LoVo (cell line): ENCODE measurements at places on chromosomes 2 and 18.

- DNase-seq, result peak; percentile 15
These were observed 453 bp upstream of the GRB14 start for GRCh38 chr2:164621764-164622105.

GRCh38 chr2:171293661-171294060 is 133.0 kb upstream of the TLK1 start:
- DNase-seq, result no peak

GRCh38 chr2:142291969-142292368 is 161.2 kb upstream of the LRP1B start:
- no peak for DNase-seq

GRCh38 chr2:47767497-47767844 is 15.5 kb upstream of the MSH6 start:
- DNase-seq, result no peak

GRCh38 chr2:176283291-176284068 is 14.2 kb downstream of the MTX2 start:
- no peak for DNase-seq

GRCh38 chr18:36680042-36680441 is 148.8 kb downstream of the TPGS2 start:
- no peak for DNase-seq

DNA sequence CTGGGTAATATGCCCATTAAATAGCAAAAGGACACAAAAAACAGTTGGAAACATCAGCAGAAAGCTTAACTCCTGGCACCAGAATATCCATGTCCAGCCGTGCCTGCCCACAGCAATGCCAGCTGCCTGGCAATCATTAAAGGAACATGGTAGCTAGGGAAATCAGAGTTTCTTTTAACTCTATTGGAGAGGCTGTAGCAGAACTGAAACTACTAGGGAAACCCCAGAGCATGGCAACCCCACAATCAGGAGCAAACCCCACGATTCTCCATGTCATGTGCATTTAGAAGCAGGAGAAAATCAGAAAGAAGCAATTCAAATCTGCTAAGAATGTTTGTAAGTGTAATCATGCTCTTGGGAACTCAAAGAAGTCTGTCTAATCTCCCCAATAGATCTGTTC is 409.0 kb upstream of the SMIM21 start:
- DNase-seq, result no peak

DNA sequence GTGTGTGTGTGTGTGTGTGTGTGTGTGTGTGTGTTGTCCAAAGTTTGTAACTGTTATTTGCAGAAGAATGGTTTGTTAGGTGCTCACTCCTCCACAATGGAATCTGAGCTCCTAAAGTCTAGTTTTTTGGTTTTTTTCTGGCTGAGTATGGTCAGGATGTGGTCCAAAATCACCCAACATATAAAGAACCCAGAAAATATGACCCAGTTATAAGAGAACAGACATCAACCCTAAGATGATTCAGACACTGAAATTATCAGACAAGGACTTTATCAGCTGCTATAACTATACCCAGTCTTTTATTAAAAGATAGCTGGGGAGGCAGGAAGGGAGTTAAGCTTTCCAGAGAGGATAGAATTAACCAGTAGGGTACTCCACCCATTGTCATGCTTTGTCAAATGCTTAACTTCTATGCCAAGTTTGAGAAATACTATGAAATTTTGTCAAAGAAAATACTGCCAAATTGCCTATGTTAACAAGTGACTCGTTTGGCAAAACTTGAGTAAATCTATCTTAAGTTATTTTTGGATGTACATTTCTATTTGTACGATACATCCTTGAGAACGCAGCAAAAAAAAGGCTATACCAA is 57.5 kb downstream of the TANK start:
- DNase-seq, result no peak

DNA sequence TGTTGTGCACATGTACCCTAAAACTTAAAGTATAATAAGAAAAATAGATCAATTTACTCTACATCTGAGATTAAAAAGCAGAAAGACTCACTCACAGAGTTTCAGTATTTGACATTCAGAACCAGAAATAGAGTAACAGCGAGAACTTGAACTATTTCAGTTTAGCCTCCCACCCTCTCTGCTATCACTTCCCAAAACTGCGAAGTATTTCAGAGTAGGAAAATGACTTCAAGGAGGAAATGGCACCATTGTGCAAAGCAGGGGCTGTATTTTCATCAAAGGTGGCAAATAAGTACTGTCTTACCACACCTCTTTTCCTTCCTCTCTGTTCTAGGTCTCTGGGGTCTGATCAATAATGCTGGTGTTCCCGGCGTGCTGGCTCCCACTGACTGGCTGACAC is 13.6 kb downstream of the DHRS9 start:
- no peak for DNase-seq

DNA sequence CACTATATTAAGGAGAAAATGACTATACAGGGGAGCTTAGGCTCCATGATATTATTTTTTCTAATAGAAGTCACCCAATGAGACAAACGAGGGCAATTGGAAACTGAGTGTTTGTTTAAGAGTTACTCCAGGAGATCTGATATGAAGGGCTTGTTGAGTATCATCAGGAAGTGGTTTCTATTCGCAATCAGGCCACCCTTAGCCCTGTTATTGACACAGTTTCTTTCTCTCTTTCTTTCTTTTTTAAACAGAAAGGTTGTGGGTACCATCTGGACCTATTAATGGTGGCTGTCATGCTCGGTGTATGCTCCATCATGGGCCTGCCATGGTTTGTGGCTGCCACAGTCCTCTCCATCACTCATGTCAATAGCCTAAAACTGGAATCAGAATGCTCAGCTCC is 117.3 kb downstream of the DPP4 start:
- DNase-seq, result no peak

GRCh38 chr2:98528349-98528748 is 80.0 kb downstream of the COA5 start:
- no peak for DNase-seq

GRCh38 chr2:200172521-200172920 is 134.0 kb upstream of the SPATS2L start:
- DNase-seq, result no peak

GRCh38 chr2:182186132-182186735 is 200.6 kb downstream of the PPP1R1C start:
- DNase-seq, result peak; percentile 53

- DNase-seq, result no peak
These were observed 293.4 kb upstream of the MEX3C start for GRCh38 chr18:51490860-51491259.

GRCh38 chr2:190882411-190882766 is 1.8 kb downstream of the GLS start:
- no peak for DNase-seq

GRCh38 chr18:32707147-32707546 is 65.7 kb downstream of the KLHL14 start:
- DNase-seq, result no peak

GRCh38 chr2:239402666-239403065 is 1.8 kb upstream of the HDAC4 start:
- no peak for DNase-seq

GRCh38 chr2:99487906-99488305 is 1.9 kb downstream of the REV1 start:
- no peak for DNase-seq

- DNase-seq, result no peak
These were observed 54.2 kb downstream of the HK2 start for GRCh38 chr2:74887960-74888700.

GRCh38 chr2:54083021-54083420 is 32.4 kb upstream of the ACYP2 start:
- no peak for DNase-seq

DNA sequence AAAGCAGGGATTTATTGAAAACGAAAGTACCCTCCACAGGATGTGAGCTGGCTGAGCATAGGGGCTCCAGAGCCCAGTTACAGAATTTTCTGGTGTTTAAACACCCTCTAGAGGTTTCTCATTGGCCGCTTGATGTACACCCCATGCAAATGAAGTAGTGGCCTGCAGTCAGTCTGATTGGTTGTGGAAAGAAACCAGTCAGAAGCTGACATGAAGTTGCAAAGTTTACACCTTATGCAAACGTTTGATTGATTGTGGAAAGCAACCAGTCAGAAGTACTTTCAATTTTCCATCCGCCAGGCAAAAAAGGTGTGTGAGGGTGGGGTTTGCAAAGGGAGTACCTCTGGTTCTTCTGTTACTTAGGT is 62.3 kb downstream of the VWA3B start:
- peak; percentile 49 for DNase-seq

DNA sequence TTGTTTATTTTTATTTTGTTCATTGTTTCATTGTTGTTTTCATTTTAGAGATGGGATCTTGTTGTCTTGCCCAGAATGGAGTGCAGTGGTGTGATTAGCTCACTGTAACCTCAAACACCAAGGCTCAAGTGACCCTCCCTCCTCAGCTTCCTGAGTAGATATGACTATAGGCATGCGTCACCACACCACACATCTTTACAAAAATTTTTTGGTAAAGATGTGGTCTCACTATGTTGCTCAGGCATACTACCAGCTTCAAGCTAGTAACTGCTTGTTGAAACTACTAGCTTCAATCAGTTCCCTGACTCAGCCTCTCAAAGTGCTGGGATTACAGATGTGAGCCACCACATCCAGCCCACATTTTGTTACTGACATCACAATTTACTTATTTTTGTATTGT is 14.8 kb downstream of the FAM237A start:
- no peak for DNase-seq

DNA sequence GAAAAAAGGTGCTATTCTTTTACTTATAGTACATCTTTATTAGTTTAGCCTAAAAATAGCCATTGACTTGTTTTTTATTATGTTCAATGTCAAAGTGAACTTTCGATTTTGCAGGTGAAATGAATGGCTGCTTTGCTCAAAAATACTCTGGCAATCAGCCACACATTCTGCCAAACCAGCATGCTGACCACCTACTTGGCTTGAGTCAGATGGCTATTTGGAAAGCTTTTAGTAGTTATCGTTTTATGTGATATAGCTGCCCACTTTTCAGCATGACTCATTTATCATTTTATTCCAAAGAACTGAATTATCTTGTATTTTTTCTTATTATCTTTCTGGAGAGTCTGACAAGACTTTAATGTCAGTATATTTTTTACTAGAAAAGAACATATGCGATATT is 1615.8 kb upstream of the TMEFF2 start:
- no peak for DNase-seq

GRCh38 chr2:193583638-193584400 is 1389.1 kb upstream of the TMEFF2 start:
- DNase-seq, result no peak

DNA sequence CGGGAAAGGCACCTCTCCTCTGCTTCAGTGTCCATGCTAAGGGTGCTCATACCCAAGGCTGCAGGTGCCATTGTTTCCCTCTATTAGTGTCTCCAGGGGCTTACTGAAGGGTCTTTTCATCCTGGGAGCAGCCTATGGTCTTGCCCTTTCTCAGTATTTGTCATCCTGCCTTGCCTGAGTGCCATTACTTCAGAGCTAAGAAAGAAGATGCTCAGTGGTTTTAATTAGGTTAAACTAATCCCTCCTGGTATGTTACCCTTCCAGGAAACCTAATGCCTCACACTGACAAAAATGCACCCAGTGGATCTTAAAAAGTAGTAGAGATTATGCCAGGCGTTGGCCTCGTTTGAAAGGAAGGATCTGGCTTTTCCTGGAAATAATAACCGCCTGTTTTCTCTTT is 151.4 kb downstream of the LRRTM1 start:
- DNase-seq, result no peak

DNA sequence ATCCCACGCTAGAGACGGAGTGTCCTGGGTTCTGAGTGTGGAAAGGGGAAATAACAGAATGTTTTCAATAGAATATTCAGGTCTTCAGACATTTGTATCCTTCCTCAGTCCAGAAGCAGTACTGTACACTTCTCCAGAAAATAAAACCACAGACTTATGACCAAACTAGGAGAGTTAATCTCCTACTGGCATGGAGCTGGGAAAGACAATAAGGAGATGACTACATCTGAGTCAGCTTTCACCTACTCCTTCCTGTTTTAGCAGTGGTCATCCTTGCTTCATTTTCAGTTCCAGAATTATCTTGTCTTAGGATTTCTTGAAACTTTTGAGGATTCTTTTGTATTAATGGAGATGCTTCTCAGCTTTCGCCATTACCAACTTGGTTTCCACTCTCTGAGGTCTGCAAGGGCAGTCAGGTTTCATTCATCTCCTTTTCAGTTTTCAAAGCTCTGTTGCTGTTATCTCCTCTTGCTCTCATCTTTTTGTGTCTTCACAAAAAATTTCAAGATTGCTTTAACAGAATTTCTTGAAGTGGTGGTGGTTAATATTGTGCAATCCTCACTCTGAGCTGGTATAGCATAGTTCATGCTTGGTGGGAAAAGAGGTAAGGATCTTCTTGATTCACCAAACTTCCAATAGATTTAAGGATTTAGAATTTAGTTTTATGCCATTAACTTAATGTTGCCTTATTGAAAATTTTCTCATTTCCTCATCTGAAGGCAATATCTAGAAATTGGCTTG is 23.7 kb upstream of the NR4A2 start:
- DNase-seq, result no peak

GRCh38 chr18:38576349-38576748 is 1010.8 kb upstream of the CELF4 start:
- DNase-seq, result no peak

DNA sequence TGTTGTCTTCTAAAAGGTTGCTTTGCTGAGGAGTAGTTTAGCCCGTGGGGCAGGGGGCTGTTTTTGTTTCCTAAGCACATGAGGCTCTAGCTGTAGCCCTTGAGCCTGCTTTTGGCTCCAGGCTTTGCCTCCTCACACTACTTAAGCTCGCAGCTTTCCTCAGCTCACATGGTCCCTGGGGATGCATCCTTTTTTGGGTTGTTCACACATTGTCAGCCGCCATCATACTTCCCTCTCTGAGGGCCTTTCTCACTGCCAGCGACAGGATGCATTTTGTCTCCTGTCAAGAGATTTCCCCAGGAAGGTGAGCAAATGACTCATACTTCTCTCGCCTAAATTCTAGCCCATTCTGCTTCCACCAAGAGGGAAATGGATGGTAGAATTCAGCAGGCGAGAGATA is 279.5 kb upstream of the PKDCC start:
- no peak for DNase-seq

DNA sequence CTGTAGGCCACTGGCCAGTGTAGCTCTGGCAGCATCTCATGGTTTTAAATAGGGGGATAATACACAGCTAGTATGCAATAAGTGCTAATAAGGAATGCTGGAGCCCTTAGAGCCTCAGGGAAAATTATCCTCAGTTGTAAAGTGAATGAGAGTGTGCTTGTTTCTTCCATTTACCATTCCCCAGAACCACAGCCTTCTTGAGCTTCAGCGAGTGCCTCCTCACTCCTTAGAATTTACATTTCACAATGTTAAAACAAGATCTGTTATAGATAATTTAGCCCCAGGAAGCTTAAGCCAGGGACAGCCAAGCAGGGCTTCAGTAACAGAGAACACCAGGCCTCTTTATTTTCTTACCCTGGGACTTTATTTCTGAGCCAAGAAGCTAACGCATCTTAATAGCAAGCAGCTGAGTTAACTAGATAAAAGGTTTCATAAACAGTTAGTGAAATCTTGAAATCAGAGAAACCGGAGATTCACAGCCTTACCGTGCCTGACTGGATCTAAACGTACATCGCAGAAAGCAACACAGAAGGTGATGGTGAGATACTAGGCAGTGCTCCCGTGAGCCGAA is 535.2 kb downstream of the TDRD15 start:
- no peak for DNase-seq
